ENCODE measurements at places on chromosomes 12 and 14.
A peak's percentile ranks its signal among the peaks of the same experiment; 100 is the strongest.

- DNase-seq = no peak
These were observed 19.4 kb downstream of the GRIN2B start for GRCh38 chr12:13961971-13962370.

- DNase-seq = no peak
These were observed 15.7 kb downstream of the CHPT1 start for GRCh38 chr12:101713059-101713682.

DNA sequence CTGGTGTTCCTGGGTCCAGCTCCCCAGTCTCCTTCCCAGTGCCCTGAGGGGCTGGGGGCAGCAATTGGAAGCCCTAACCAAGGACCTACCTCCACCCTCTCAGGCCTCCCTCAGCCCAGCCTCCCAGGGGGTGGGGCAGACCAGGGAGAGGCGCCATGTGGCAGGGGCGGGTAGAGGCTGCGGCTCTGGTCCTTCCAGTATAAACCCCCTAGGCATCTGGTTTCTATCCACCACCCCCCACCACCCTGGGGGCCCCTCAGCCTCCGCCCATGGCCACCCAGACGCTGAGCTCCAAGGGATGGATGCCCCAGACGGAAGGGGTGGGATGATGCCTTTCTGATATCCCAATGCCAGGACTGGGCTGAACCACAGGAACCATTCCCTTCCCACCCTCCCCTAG, 2.8 kb upstream of the SP7 start:
- no peak for DNase-seq

- DNase-seq = no peak
These were observed 69.2 kb upstream of the NR2C1 start for GRCh38 chr12:95142431-95143151.

GRCh38 chr14:87944987-87945604, 47.9 kb downstream of the GALC start:
- no peak for DNase-seq

- no peak for DNase-seq
These were observed 32.5 kb downstream of the MMP17 start for GRCh38 chr12:131860472-131861260.

GRCh38 chr14:77301103-77301502, 19.6 kb downstream of the POMT2 start:
- DNase-seq = peak; percentile 15

DNA sequence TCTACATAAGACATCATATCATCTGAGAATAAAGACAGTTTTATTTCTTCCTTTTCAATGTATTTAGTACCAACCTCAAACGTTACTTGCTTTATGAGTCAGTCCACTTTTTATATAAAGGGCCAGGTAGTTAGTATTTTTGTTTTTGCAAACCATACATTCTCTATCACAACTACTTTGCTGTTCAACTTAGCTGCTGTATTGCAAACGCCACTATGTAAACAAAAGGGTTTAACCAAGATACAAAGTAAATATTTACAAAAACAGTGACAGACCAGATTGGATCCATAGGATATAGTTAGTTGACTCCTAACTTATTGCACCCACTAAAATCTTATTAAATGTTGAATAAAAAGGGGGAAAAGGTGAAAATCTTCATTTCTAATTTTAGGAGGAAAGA, 87.7 kb upstream of the FOXG1 start:
- no peak for DNase-seq

GRCh38 chr12:108231109-108231905, 102.2 kb downstream of the WSCD2 start:
- DNase-seq = no peak

DNA sequence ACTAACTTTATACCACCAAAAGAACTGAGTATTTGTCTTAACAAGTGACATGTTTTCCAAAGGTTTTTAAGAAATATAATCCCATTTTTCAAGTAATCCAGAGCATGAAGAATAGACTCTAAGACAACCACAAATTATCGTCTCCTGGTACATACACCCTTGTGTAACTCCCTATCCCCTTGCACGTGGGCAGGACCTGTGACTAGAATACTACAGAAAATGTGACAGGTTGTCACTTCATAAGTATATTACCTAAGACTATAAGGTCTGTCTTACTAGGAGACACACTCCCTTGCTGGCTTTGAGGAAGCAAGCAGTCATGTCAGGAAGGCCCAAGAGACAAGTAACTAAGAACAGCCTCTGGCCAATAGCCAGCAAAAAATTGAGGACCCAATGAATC, 8.3 kb upstream of the TTC5 start:
- no peak for DNase-seq

DNA sequence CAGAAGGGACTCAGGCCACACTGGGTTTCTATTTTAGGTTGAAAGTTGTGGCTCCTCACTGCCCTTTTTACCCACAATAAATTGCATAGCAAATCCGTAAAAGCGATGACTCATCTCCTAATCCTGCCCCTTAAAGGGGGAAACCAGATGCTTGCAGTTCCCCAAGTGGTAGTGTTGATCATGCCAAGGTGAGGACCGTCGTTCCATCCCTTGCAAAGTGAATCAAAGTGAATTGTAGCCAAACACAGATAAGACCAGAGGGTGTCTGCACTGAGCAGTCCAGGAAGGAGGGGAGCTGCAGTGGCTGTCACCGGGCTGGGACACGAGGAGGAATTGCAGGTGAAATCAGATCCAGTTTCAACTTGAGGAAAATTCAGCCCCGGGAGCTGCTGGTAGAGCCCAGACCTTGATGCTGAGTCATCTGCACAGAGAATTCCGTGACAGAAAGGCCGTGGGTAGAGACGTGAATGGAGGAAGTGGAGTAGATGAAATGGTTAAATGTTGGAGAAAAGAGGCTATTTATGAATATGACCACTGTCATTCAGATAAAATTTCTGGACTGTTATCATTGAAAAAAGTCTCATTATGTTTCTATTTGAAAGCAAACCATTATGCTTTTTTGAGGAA, 44.2 kb upstream of the MMP17 start:
- DNase-seq = no peak

- DNase-seq = no peak
These were observed 102.6 kb upstream of the SLCO1C1 start for GRCh38 chr12:20592556-20592955.

DNA sequence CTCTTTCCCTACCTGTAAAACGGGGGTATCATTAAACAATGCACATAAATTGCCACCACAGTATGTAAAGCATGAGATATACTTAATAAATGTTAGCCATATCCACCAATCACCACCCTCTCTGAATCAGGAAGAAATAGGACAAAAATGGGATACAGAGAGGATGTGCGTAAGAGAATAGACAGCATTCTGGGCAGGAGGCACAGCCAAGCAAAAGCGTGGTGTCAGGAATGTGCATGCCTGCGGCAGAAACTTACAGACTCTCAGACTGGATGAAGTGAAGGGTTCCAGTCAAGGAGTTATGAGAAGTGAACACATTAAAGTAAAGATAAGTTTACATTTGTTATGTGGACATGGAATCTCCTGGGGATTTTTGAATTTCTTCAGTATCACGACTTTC, 121.7 kb upstream of the MDM1 start:
- DNase-seq = no peak

DNA sequence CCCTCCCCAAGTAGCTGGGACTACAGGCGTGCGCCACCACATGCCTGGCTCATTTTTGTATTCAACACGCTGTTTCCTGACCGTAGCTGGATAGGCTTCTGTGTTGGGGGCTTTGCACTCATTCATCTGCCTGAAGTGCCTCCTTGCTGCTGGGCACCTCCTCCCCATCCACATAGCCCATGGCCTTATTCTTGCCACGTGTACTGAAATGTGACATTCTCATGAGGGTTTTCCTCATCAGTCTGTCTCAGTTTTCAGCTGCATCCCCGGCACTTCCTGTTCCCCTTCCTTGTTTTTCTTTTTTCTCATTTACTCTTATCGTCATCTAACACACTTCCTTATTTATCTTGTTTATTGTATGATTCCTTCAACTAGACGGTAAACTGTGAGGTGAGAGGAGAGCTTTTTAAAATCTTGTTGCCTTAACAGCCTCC, 36.6 kb downstream of the RCOR1 start:
- DNase-seq = no peak

GRCh38 chr14:53921027-53921426, 35.6 kb downstream of the BMP4 start:
- DNase-seq = no peak

DNA sequence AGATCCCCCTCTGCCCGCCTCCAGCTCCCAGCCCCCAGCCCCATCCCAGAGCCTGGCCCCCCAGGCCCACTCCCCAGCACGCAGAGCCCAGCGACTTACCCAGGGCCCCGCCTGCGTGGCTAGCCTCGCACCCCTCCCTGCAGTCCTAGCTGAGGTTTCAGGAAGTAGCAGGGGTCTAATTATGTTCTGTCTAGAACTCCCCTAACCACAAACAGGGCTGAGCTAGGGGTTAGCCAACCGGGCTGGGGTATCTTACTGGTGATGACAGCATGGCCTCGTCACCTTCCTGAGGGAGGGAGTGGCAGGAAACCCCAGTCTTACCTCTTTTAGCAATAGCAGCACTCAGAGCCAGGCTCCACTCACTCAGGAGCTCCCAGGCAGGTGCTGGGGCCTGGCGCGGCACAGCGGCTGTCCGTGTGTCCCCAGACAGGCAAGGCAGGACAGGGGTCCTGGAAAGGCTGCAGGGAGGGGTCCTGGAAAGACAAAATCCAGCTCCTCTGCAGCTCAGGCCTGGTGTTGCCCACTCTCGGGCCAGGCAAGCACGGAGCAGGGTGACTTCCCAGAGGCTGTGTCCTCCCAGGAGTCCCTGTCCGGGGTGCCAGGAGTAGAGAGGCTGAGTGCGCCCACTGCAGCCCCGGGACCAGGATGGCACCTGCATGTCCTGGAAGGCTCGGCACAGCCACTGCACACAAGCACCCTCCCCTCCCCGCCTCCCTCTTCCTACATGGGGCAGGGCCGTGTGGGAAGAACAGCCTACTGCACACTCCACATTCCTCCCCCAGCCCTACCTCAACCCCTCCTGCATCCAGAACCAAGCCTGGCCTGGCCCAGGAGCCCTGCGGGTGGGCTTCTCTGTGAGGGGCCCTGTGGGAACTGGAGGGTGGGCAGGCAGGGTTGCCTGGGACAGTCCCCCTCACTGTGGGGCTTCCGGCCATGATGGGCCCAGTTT, at the start of gene GPR132:
TSS of gene GPR132 (minus strand) at position 151 of the 949 bp plus-strand sequence. CDS start 10,010 bp downstream, outside the sequence.
- DNase-seq = peak; percentile 79

GRCh38 chr12:117030187-117030900, 68.9 kb downstream of the TESC start:
- DNase-seq = no peak

GRCh38 chr14:57420033-57420432, 29.6 kb downstream of the NAA30 start:
- DNase-seq = no peak

GRCh38 chr14:66081594-66082376, 404.4 kb upstream of the CCDC196 start:
- DNase-seq = no peak

- DNase-seq = no peak
These were observed 218.6 kb downstream of the KIF26A start for GRCh38 chr14:104356738-104357688.

- no peak for DNase-seq
These were observed 56.5 kb upstream of the BCAT1 start for GRCh38 chr12:25005376-25005775.

GRCh38 chr12:25689996-25690501, 137.0 kb upstream of the LMNTD1 start:
- no peak for DNase-seq

- no peak for DNase-seq
These were observed 149.7 kb upstream of the DCN start for GRCh38 chr12:91332302-91332701.

DNA sequence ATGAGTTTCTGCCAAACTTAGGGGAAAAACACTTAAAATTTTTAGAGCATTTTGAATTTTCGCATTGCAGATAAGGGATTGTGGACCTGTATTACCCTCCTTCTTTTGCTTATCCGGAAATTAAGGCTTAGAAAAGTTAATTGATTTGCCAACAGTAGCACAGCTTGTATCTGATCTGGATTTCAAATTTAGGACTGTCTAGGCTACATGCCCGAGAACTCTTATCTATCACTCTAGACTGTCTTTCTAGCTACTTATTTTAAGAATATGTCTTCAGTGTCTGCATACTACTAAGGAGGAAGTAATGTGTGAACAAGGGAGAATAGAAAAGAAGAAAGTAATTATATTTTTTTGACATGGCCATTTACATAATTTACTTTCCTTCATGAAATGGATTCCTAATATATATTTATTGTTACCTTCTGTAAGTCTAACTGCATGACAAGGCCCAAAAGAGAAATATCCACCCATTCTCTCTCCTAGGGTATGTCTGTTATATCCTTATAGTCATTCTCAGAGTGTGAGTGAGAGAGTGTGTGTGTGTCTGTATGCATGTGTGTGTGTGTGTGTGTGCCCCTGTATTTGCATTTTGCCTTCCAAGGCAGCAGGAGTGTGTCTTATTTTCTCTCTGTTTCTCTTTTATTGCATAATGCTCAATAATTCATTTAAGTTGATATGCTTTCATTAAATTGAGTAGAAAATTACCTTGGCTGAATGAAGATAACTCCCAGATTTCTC, 132.1 kb downstream of the SLC5A8 start:
- DNase-seq = no peak

GRCh38 chr12:90331821-90332220, 623.2 kb downstream of the CCER1 start:
- DNase-seq = no peak

GRCh38 chr12:77324763-77325468, 259.5 kb upstream of the E2F7 start:
- no peak for DNase-seq

All from stimulated activated CD4-positive, alpha-beta T cell treated with anti-CD3 and anti-CD28 coated beads, Interleukin-15, amount 100 ng/mL, for 1 hour (primary cell).